ENCODE measurements at places on chromosomes 2 and 18. TPM values are rescaled to one million over a fixed set of nuclear protein-coding genes. Genes with fewer than 3 reads are reported as not detected.

The ZNF396 gene
- total RNA-seq, result 0.54 TPM

The KCNG2 gene
- not detected for total RNA-seq

DNA sequence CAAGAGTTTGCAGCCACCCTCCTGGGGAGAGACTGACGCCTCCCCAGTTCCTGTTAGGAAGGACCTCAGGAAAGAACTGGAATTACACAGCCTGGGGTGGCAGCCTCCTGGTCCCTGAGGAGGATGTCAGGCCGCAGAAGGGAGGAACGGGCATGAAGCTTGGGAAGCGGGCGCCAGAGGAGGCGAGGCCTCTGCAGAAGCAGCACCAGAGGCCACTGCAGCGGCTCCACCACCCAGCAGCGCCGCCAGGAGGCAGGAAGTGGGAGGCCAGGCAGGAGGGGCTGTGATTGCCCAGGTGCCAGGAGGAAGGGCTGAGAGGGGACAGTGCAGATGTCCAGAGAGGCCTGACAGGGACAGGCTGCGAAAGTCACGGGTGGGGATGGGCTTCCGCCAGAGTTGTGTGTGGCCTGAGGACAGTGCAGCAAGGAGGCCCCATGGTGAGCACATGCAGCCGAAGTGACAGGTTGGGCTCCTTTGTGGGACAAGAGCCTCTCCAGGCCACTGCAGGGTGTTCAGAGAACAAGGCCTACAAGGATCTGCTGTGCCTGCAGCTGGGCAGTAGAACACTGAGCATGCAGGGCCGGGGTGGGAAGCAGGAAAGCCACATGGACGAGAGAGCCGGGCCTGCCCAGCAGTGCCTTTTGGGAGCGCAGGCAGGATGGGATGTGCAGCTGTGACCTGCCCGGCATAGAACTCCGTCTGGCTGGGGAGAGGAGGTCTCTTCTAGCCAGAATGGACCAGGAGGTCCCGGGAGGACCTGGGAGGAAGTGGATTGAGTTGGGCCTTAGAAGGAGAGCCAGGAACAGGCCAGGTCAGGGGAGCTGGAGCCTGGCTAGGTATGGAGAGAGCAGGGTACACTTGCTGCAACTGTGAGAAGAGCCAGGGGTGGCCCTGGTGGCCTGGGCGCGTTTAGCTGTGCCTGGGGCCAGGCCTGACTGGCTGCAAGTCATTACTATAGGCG lies 39.1 kb upstream of the ALPP start:
- no peak for DNase-seq

DNA sequence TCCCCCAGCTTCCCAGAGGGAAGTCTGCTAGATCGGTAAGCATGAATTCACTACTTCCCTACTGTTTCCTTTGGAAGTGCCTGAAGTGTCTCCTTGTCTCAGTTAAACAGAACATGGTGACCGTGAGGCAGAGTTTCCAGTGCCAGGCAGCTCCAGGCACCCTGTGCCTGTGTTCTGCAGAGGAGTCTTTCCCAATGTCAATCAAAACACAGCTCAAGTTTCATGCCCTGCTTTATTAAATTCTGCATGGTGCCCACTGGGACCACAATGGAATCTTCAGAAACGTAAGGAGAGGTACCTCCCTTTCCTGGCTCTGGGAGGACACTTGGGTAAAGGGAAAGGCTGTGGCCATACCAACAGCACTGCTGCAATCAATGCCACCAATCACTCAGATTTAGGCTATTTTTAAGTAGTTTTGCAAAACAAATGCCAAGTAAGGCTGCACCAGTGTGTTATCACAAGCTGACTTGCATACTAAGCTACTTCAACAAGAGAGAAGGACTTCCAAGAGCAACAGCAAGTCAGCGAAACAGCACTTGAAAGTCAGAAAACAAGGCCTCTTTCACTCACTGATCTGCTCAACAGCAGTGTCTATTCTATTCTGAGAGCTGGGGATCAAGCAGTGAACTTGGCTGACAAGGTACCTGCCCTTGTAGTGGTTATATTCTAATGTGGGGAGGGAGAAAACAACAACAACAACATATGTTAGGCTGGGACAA lies 14.9 kb downstream of the LPIN2 start:
- DNase-seq, result no peak

DNA sequence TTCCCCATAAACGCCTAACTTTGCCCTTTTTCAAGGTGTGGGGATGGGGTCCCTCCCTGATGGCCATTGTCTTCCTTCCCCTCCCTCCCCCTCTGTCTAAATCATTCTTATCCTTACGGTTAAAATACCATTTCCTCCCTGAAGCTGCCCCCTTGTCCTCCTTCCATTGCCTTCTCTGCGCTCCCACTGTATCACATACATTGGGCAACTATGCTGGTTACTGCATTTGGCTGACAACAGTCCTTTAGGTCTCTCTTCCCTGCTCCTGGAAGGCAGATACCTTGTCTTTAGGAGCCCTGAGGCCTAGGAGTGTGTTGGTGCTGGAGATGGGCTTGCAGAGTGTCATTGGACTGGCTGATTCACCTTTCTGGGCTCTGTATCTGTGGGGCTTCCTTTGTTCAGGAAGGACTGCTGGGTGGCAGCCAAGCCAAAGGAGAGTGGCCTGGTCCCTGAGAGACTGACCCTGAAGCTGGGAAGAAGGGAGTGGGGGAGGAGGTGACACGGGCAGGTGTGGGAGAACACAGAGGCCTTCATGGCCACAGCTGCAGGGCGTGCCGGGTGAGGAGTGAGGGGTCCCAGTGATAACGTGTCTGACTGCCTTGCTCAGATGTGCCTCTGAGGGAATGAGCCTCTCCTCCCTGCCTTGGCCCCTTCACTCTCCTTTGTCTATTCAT lies 2.2 kb downstream of the WNT6 start:
- DNase-seq, result no peak

DNA sequence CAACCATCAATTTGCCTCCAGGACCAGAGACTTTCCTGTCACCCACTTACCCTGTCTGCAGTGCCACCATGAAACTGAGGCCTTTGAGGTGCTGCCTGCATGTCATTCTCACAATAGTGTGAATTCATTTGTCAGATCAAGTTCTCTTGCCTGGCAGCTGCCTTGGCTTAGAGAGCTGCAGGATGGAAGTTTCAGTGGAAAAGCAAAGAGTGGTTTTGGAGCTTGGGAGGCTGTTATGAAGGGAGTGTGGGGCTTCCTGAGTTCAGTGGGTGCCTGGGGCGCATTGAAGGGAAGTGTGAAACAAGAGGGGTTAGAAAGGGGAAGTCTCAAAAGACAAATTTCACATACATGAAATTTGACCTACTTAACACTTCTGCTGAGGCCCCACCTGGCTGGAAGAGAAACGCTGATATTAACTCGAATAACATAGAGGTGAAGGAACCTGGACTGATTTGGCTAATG lies 7.9 kb upstream of the LBH start:
- DNase-seq, result no peak

GRCh38 chr2:61018798-61019197 lies 743 bp upstream of the PUS10 start:
- no peak for DNase-seq
